ENCODE measurements at places on chromosomes 2 and 18.

- no peak for DNase-seq
These were observed 141.8 kb upstream of the FHL2 start for GRCh38 chr2:105540642-105541041.

- no peak for DNase-seq
These were observed 136.1 kb downstream of the PARD3B start for GRCh38 chr2:204681412-204681811.

- peak; percentile 83 for DNase-seq
These were observed 913 bp upstream of the TRABD2A start for GRCh38 chr2:84881581-84882413.

DNA sequence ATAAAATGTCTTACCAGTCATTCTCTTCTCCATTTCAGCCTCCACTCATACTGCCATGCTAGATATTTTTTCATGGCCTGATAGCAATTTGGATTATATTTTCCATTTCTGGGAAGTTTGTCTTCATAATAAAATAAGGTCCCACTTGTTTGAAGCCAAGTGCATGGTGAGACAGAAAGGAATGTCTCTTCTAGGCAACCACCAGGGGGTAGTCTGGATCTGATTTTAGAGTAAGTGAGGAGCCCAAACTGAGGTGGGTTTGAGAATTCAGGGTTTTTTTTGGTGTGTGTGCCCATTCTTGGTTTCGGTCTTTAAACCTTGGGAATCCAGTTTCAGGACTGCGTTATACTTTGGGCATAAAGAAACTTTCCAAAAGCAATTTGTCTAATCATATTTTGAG lies 315.5 kb downstream of the RPRM start:
- no peak for DNase-seq

Data from glutamatergic neuron (in vitro differentiated cells).